ENCODE measurements at places on chromosomes 16 and 17. TPM values are rescaled to one million over a fixed set of nuclear protein-coding genes. Genes with fewer than 3 reads are reported as not detected.

The GJD3 gene
- total RNA-seq = 1.8 TPM

The PPP1R27 gene
- total RNA-seq = not detected

The ZPBP2 gene
- not detected for total RNA-seq

The C16orf90 gene
- total RNA-seq = not detected

The SSTR5 gene
- 0.38 TPM for total RNA-seq

The KRT28 gene
- total RNA-seq = not detected

The FZD2 gene
- total RNA-seq = 0.39 TPM

The TRPV2 gene
- 36.8 TPM for total RNA-seq

The EPOP gene
- total RNA-seq = 0.90 TPM

The C17orf58 gene
- total RNA-seq = 32.1 TPM

The SLC22A31 gene
- not detected for total RNA-seq

The C17orf67 gene
- 10.6 TPM for total RNA-seq

GRCh38 chr16:85646976-85647375 lies 33.9 kb downstream of the GSE1 start:
- DNase-seq = no peak

- DNase-seq = no peak
Measured at GRCh38 chr16:27819881-27820610, 243.5 kb downstream of the GSG1L start.

DNA sequence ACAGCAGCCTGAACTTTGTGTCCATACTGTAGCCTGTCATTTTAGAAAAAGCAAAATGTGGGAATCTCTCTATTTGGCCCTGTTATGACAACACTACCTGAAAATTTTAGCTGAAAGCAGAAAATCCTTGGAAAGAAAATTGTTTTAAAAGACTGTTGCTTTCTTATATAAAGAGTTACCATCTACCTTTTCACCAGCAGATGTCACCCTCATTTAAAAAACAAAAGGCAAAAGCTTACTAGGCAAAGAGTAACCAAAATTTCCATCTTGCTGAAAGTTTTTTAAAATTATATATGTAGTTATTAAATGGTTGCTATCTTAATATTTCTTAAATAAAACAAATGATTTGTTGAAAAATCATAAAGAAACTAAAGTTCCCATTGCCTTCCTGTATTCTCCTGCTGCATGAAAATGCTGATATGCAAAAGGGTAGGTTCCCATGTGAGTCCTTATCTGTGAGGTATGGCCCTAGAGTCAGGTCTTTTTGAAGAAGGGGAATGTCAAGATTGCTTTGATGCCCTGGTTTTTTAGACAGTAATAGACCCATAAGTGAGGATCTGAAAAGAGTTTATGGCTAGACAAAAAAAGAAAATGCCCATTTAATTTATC lies 61.0 kb downstream of the TNRC6C start:
- peak; percentile 49 for DNase-seq

DNA sequence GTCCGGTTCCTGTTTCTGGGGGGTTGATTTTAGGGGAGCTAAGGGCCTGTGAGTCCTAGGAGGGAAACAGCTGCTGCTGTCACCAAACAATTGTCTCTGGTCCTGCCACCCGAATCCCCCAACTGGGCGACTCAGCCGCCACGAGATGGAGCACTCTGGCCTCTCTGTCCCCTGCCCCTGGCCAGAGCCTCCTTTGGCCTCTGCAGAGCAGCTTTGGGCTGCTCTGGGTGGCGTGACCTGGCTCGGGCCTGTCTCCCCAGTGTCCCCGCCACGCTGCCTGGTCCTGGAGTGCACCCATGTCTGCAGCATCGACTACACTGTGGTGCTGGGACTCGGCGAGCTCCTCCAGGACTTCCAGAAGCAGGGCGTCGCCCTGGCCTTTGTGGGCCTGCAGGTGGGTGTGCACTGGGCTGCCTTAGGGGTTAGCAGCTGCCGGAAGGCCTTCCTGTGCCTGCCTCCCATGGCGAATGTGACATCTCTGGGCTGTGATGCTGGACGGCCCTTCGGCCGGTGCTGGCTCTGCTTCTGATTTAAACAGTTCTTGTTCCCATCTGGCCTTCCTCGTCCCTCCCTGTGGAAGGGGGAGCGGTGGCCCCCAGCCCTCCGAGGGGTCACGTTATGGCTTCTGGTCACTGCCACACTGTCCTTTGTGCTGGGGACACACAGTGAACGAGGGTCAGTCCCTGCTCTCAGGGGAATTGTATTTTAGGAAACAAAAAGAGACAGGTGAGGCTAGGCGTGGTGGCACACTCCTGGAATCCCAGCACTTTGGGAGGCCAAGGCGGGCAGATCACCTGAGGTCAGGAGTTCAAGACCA lies 11.6 kb upstream of the RNF213 start:
- DNase-seq = no peak

DNA sequence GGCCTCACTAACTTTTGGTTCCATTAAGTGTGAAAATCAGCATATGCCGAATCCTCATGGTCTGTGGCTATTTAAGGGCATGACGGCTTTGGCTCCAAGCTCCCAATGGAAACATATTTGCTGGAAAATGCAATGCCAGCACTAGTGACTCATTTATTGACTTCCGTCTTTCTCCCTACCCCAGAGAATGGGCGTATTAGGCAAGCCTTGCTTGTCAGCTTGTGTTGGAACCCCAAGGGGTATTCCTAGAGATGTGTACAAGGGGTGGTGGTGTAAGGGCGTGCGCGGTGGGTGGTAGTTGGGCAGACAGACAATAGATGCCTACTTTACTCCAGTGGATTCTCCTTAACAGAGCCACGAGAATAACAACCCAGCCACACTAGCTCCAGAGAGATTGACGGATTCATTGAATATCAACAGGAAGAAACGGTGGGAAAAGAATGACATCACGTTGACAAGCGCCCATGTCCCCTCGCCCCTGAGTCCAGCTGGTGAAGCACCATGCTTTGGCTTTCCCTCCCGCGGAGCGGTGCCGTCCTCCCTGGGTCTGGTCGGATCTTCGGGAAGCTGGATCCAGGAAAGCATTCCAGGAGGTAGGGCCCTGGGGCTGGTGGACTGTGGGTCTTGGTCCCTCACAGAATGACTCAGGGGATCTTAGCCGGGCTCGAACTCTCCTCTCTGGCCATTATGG lies 10.3 kb downstream of the CD300LB start:
- peak; percentile 5 for DNase-seq

GRCh38 chr16:61812251-61812650 lies 224.0 kb downstream of the CDH8 start:
- no peak for DNase-seq

GRCh38 chr16:28288114-28288513 lies 4.2 kb upstream of the SBK1 start:
- DNase-seq = no peak

GRCh38 chr17:42270596-42270995 lies 5.6 kb downstream of the STAT5B start:
- no peak for DNase-seq

DNA sequence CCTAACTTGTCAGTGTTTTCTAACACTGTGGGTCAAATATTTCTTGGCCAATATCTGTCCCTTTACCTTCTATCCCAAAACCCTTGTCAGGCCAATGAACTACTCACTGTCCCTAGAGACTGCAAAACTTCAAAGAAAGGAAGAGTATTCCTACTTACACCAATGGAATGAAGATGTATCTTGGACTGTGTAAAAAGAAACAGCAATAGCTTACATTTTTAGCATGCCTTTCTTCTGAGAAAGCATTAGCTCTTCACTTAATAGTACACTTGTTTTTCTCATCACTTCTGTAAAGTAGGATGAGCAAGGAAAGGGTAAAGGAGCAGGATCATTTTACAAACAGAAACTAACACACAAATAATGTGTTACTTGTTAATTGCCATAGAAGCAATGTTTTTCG lies 73.9 kb downstream of the STH start:
- DNase-seq = no peak

GRCh38 chr17:52207796-52208195 lies 49.3 kb upstream of the CA10 start:
- DNase-seq = no peak

DNA sequence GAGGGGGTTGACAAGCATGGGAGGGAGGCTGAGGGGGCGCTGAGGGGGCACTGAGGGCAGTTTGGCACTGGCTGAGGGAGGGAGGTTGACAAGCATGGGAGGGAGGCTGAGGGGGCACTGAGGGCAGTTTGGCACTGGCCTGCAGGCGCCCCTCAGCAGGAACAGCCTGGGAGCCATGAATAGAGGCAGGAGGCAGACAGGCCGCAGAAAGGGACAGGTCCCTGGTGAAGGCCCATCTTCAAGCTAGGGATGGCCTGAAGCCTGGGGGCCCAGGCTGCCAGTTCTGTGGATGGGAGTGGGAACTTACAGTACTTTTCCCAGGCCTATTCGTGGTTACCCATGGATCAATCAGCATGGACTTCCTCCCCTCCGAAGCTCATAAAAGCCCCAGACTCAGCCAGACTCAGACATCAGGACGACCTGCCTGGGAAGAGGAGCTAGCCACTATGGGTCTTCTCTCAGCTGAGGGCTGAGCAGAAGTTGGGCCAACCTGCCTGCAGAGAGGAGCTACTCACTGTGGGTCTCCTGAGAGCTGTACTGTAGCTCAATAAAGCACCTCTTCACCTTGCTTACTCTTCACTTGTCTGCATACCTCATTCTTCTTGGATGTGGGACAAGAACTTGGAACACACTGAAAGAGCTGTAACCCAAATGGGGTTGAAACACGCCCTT lies 72.8 kb upstream of the BRD7 start:
- no peak for DNase-seq

DNA sequence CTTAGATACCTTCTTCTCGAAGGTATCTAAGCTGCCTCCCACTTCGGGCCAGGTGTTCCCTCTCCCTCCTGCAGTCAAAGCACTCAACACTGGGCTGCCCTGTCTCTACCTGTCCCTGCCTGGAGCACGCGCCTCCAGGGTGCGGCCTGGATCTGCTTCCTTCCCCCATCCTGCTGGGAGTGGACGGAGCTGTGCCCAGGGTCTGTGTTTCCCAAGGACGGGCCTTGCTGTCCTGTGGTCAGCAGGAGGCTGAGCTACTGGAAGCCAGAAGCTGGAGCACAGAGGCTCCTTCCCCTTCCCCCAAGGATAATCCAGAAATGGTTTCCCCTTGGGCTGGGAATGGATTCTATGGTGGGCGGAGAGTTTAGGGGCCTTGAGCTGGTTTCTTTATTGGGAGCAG lies 16.7 kb downstream of the LLGL2 start:
- DNase-seq = no peak

GRCh38 chr17:27559506-27560481 lies 71.2 kb upstream of the LGALS9 start:
- DNase-seq = peak; percentile 65

DNA sequence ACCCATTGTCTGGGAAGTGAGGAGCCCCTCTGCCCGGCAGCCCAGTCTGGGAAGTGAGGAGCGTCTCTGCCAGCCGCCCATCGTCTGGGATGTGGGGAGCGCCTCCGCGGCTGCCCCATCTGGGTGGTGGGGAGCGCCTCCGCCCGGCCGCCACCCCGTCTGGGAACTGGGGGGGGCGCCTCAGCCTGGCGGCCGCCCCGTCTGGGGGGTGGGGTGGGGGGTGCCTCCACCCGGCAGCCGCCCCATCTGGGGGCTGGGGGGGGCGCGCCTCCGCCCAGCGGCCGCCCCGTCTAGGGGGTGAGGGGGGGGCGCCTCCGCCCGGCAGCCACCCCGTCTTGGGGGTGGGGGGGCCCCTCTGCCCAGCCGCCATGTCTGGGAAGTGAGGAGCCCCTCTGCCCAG lies 78.4 kb downstream of the RPGRIP1L start:
- DNase-seq = no peak

DNA sequence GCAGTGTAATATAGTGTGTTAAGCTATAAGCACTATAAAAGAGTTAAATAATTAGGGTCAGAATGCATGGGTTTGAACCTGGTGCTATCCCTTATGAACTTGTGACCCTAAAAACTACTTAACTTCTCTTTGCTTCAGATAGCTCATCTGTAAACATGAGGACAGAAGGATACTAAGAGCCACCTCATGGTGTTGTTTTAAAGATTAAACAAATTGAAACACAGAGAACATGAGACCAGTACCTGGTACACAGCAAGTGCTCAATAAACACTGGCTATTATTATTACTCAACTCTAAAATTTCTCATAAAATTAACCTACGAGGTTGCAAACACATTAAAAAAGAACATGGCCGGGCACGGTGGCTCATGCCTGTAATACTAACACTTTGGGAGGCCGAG lies 43.3 kb downstream of the SMURF2 start:
- no peak for DNase-seq

DNA sequence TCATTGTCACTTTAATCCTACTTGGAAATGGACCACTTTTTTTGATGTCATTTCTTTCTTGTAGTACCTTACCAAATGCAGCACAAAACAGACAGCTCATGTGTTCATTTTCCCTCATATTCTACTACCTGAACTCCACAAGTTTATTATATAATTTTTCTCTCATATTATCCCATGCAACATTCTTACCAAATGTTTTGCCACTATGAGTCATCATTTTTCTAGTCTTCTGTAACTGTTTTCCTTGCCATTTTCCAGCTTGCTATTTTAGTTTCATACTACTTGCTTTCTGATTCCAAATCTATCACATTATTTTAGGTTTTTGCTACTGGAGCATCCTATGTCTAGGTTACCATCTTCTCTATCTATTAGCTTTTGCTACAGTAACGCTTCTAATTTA lies 332.7 kb downstream of the ZFHX3 start:
- no peak for DNase-seq

DNA sequence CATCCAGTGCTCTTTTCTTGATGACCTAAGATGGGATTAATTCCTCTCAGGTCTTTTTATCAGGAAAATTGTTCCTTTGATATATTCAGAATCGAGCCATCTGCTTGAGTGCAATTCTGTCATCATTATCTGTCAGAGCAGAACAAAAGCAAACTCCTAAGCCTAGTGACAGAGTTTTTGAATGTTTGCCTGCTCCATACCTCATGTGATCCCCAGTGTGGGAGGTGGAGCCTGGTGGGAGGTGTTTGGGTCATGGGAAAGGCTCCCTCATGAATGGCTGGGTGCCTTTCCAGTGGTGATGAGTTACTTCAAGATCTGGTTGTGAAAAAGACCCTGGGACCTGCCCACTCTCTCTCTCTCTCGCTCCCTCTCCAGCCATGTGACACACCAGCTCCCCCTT lies 628.2 kb downstream of the CDH11 start:
- no peak for DNase-seq

DNA sequence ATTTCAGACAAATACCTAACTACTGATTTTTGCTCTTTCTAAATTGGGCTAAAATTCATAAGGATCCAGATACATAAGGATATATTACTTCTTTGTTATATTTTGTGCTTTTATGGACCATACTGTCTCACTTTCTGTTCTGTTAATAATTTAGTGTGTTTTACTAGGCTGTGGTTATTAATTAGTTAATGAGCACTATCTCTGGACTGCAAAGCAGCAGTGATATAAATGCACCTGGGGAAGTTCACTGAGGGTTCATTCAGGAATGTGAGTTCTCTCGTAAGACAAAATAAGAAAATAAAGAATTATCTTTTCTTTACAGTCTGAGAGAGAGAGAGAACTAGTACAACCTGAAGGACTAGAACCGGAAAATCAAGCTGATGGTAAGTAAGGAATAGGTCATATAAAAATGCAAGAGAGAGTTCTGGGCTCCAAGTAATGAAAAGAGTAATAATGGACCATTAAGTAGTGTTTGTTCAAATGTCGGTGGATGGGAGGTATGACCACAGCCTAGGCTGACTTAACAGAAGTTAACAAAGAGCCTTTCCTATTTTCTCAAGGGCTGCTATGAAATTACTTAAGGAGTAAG lies 55.6 kb downstream of the IKZF3 start:
- DNase-seq = no peak

- no peak for DNase-seq
Measured at GRCh38 chr17:64073771-64074703, 53.6 kb upstream of the ICAM2 start.
